Activated T-helper 2 cell treated with anti-CD3 and anti-CD28 coated beads, Interferon-gamma antibody, Interleukin-2, Interleukin-4, amounts not matched to agents 10 μg/mL and 5 μg/mL and 100 μg/mL, durations not matched to agents 14 hours and 24 hours and 36 hours (primary cell): ENCODE measurements at places on chromosomes 5 and 9. TPM values are rescaled to one million over a fixed set of nuclear protein-coding genes. Genes with fewer than 3 reads are reported as not detected.

Gene DOK3
- 3.3 and 4.9 TPM in 2 replicates for total RNA-seq

DNA sequence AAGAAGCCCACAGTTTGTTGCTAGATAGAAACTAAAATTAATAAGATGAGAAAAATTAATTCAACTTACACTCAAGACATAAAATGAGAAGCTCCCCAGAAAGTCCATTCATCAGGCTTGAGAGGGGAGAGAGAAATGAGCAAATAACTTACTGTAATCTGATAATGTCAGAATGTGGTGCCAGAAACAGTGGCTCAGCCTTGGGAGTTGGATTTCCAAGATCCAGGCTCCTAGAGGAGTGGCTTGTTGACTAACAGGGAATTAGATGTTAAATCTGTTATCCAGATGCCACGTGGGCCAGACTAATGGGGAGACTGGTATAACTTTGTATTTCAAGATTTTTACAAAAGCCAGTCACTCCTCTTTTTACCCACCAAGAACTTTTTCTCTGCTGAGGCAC lies 458.2 kb downstream of the GADD45G start:
- no peak overlapping the region for H3K27ac ChIP-seq
- DNase-seq, result no peak
- no peak overlapping the region for H3K4me3 ChIP-seq
- peaks cover 33% of the 10 kb centered on the region for H3K27me3 ChIP-seq

Gene UAP1L1
- 20.0 and 22.3 TPM in 2 replicates for total RNA-seq

Gene NEUROG1
- total RNA-seq, result not detected in 2 replicates

Gene TMEM215
- not detected in 2 replicates for total RNA-seq

Gene KCNIP1
- not detected in 2 replicates for total RNA-seq

DNA sequence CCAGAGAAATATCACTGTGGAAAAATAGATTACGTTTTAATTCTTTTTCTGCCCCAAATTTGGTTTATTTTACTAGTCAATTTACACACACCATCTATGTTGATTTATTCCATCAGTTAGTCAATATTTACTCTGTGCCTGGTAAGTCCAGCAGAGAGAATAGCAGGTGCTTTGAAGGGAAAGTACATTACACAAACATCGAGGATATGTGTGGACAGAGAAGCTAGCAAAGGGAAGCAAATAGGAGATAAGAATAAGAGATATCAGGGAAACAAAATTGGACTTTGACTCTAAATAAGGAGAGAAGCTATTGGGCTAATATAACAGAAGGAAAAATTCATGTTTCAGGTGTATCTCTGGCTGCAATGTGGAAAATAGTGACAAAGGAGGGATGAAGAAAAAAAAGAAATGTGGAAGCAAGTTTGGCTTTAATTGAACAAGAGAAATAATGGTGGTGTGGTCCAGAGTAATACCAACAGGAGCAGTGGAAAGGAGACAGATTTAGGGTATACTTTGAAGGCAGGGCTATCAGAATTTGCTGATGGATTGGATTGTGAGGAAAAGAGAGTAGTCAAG lies 587.7 kb upstream of the CDH6 start:
- no peaks in the 10 kb centered on the region for H3K27me3 ChIP-seq
- H3K4me1 ChIP-seq, result no peaks in the 10 kb centered on the region
- H3K27ac ChIP-seq, result no peak overlapping the region
- no peaks in the 10 kb centered on the region for H3K36me3 ChIP-seq
- DNase-seq, result no peak
- H3K4me3 ChIP-seq, result no peak overlapping the region

Gene AK8
- total RNA-seq, result not detected in 2 replicates

GRCh38 chr9:5839572-5839902 lies 6.6 kb upstream of the ERMP1 start:
- no peaks in the 10 kb centered on the region for H3K27me3 ChIP-seq
- no peak for DNase-seq
- H3K4me3 ChIP-seq, result no peak overlapping the region
- H3K4me1 ChIP-seq, result peaks cover 65% of the 10 kb centered on the region
- H3K27ac ChIP-seq, result no peak overlapping the region
- peaks cover 12% of the 10 kb centered on the region for H3K36me3 ChIP-seq

Gene PCAT7
- total RNA-seq, result not detected in 2 replicates

Gene FYB1
- total RNA-seq, result 66.4 and 70.7 TPM in 2 replicates

Gene DTWD2
- total RNA-seq, result 2.3 and 2.9 TPM in 2 replicates

DNA sequence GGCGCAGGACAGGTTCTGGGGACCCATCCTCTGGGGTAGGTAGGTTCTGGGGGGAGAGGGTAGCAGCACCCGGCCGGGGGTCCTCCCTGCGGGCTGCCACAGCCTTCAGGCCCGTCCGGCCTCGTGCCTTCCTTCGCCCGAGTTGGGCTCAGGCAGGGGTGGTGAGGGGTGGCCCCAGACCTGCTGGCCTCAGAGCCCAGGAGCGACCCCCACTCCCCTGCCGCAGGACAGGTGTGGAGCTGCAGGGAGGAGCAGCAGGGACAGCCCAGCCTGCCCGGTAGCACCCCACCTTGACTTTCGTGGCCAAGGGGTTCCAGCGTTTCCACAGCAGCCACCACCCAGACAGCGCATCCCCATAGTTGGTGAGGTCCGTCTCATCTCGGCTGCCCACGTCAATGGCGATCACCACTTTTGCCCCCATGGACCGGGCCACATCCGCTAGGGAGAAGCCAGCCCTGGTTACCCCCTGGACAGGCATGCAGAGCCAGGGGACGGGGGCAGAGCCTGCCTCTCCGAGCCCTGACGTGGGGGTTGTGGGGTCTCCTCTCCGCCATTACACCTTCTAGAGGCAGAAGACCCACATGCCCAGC lies 3.4 kb upstream of the NSMF start:
- H3K36me3 ChIP-seq, result no peaks in the 10 kb centered on the region
- H3K4me1 ChIP-seq, result peaks cover 5% of the 10 kb centered on the region
- DNase-seq, result no peak
